ENCODE measurements at places on chromosomes 2 and 18.

DNA sequence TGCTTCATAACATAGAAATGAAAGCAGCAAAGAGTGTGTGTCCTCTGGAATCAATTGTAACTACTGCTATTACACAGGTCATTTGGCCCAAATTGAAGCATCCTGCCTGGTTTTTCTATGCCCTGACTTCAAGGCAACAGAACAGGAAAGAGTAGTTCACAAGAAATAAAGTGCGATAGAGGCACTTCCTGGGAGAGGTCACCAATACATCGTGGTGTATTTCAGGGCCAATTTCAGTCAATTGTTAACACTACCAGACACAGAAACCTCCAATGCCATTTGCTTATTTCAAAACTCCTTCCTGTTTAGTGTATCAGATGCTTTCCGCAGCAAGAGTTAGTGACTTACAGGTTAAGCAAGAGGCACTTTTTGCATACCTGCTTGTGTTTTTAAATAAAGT, 292.1 kb downstream of the ETAA1 start:
- DNase-seq, result no peak

- no peak for DNase-seq
Observed at GRCh38 chr2:210392469-210392881, 77.5 kb upstream of the MYL1 start.

- no peak for DNase-seq
Observed at GRCh38 chr18:59718108-59718463, 20.9 kb upstream of the CCBE1 start.

DNA sequence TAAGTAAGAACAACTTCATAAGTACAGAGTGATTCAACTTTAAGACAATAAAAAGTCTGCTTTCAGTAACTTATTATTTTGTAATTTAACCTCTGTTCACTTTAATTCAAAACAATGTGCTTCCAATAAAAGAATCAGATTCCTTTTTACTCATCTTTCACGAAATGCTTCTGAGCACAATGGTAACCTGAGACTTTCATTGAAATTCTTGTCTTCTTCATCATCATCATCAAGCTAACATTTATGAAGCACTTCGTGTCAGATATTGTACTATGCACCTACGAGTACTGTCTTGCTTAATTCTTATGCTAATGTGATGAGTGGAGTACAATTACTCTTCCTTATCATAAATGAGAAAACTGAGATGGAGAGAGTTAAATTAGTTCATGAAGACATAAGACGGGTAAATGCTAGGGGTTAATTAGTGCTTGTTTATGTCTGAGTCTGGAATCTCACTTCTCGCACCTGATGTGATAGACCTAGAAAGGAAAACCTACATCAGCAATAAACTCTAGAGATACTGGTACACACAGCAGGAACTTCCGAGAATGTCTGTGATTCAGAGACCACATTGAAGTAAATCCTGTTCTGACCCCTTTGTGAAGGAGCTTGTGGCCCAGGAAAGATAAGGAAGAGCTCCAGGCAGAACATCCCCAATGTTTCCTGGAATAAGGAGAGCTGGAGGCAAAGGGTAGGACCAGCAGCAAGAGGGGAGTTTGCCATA, 227.6 kb upstream of the ETAA1 start:
- DNase-seq, result no peak

- peak; percentile 10 for DNase-seq
Observed at GRCh38 chr2:122754561-122754960, 999.1 kb downstream of the TSN start.

- DNase-seq, result peak; percentile 22
Observed at GRCh38 chr18:58180738-58181353, 136.8 kb downstream of the NEDD4L start.

DNA sequence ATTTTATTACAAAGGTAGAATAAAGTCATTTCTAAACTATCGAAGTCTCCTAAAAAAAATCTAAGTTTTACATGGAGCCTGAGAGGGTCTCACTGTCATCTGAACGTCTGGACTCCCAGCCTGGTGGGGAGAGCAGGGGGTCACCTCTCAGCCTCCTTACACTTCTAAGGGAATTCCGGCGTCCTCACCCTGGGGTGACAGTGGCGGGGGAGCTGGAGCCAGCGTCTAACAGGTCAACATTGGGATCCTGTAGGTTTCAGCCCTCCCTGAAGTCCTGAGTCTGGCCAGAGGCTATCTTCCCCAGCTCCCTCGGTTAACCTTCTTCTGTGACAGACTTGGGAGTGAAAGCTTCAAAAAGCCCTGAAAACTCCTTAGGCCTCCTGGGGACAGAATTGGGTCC, 34.6 kb upstream of the GLI2 start:
- no peak for DNase-seq

- DNase-seq, result no peak
Observed at GRCh38 chr2:130376433-130377293, 20.8 kb downstream of the PTPN18 start.

- DNase-seq, result no peak
Observed at GRCh38 chr18:22337833-22338232, 79.9 kb downstream of the CTAGE1 start.

DNA sequence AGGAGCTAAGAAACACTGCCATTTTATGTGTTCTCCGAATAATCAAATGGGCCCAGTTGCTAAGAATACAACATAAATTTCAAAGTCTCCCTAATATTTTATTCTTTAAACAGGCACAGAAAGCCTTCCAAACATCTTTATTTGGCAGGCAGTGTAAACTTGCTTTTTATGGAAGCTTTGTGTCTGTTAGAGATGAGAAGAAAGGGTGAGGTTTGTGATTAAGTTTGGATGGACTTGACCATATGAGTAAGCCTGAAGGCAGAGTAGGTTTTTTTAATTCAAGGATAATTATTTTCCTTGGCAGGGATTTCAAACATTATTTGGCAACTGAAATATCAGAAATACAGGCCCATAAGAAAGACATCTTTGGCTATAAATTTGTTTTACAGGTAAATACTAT, 62.9 kb downstream of the COX7A2L start:
- DNase-seq, result no peak

DNA sequence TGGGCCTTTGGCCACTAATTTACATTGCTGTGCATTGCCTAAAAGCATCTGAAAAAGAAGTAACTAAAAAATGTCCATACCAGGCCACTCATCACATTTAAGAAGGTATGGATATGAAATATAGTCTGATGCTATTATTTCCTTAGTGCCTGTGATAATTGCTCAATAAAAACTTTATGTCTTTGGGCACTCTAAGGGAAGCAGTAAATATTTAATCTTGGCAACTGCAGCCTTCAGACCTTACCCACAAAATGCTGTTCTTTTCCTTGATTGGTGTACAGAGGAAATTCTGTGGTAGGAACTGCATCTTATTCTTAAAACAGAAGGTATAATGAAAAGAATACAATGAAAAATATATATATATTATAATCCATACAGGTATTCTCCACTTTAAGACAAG, 125.8 kb upstream of the RASGRP3 start:
- DNase-seq, result no peak

- DNase-seq, result no peak
Observed at GRCh38 chr2:112321375-112322320, 46.3 kb downstream of the ZC3H6 start.

DNA sequence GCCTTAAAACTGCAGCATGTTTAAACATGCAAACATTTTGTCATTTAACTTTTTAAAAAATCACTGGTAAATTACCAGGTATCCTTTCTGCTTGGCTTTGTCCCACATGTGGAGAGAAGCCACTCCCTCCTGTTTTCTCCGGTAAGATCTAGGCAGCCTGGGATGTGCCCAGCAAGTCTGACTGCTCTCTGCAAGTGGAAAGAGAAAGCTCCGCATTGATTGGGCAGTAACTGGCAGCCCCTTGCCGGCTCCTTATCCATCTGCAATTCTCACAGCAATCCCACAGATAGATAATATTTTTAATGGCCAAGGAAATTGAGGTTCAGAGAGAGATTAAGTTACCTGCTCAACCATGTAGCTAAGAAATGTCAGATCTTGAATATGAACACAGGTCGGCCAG, 136.1 kb downstream of the TMEM200C start:
- DNase-seq, result no peak

DNA sequence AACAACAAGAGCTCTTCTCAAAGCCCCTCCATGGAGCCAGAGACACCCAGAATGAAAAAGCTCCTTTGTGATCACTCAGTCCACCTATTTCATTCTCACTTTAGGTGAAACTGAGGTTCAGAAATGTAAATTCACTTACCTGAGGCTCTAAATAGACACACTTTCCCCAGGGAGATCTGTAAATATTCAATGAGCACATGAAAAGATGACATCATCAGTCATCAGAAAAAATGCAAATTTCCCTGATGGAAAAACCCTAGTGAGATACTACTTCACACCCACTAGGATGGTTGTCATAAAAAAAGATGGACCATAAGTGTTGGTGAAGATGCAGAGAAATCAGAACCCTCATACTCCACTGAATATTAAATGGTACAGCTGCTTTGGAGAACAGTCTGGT, 339.2 kb downstream of the EN1 start:
- DNase-seq, result no peak

GRCh38 chr18:56326336-56327072, 311.9 kb downstream of the TXNL1 start:
- no peak for DNase-seq

DNA sequence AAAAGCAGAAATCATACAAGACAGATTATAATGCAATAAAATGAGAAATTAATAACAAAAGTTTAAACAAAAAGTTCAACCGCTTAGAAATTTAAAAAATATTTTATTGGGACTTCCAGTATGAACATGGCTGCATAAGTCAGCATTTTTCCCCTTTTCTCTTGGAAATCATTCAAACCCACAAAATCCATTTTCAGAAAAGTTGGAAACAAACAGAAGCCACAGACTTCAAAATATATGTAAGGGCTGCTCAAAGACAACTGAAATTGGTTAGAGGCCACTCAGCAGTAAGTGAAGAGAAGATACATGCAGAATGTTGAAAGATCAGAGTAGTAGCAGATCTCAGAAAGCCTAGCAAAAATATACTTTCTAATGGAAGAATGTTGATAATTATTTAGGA, 194.0 kb downstream of the DYSF start:
- no peak for DNase-seq

DNA sequence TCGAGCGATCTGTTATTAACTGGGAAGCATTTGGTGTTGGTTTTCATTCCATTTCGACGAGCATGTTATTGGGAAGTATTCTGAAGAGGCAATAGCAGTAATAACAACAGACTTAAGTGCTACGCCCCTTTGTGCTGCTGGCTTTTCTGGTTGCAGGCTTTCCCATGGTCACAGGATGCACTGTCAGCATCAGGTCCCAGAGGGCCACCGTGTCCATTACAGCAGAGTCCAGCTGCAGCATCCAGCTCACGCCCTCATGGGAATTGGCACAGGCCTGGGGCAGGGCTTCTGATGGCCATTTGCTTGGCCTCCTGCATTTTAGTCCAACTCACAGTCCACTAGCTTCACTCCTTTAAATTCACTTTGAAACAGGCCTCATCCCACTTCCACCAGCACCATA, 44.4 kb downstream of the BCL2L11 start:
- no peak for DNase-seq

GRCh38 chr2:112541315-112542122, 746 bp upstream of the POLR1B start:
- DNase-seq, result peak; percentile 61

GRCh38 chr2:46610021-46610420, 130.7 kb downstream of the TMEM247 start:
- no peak for DNase-seq

DNA sequence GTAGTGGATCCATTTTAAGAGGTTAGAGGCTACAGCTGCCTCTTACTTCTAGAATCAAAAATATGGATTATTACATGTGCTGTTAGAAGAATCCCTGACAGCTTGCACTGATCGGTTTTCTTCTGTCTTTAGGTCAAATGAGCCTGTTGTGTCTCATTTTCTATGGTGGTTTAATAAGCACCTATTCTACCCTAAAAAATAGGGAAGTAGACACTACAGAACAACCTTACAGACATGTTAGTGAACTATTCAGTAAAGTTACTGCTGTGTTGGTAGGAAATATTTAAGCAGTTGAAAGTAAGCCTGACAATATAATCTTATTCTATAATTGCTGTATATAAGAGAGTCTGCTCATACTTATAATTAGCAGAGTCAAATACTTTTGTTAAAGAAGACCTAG, 168.5 kb upstream of the NOSTRIN start:
- no peak for DNase-seq

- DNase-seq, result peak; percentile 4
Observed at GRCh38 chr2:2328848-2329247, 2.2 kb downstream of the MYT1L start.

GRCh38 chr2:222297600-222297935, 1.2 kb downstream of the PAX3 start:
- no peak for DNase-seq

DNA sequence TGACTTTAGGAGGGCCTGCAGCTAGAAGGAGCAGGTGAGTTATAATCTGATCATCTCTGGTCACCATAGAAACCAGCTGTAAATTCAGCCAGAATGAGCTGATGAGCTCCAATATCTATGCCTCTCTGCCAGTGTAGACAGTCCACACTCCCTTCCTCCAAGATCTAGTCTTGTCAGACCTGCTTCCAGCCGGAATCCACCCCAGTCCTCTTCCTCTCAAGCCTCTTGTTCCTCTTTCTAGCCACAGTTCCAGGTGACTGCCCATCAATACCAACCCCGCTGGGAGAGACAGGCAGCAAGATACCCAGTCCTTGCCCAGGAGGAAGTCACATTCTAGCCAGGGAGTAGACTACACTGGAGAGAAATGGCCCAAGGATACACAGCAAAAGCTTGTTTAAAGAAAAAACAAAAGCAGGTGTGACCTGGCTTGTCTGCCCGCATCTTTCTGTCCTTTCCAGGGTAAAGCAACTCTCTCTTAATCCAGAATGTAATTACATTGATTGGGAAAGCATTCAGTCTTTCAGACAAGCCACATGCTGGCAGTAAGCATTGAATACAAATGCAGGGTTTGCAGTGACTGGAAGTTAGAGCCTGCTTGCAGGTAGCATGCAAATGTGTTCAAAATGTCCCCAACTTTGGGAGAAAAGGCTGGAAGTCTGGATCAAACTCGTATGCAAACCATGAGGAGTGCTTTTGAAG, 9.0 kb upstream of the SLC35F6 start:
- no peak for DNase-seq

- no peak for DNase-seq
Observed at GRCh38 chr2:30315391-30316063, 84.2 kb downstream of the LBH start.

- DNase-seq, result no peak
Observed at GRCh38 chr2:215831296-215831913, 181.9 kb downstream of the MREG start.

- no peak for DNase-seq
Observed at GRCh38 chr18:4672162-4672561, 217.1 kb upstream of the DLGAP1 start.

- no peak for DNase-seq
Observed at GRCh38 chr2:126467367-126468054, 188.4 kb upstream of the GYPC start.

DNA sequence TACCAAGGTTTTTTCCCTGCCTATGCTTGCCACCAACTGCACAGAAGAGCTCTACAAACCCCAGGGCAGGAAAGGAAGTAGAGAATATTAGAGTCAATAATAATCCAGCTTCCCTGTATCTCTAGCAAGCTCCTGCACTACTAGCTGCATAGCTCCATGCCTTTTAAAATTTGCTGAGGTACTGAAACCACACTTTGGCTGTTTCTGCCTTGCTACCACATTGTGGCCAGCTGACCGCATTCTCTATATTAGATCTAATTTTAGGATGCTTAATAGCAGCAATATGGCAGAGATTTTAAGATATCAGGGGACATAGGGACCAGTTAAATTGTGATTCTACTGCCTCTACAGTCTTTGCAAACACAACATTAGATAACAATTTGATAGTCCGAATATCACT, 534.6 kb downstream of the MBD2 start:
- DNase-seq, result no peak

Data from AML-193 (cell line).